ENCODE measurements at places on chromosomes 4 and X.

- no peak for ATAC-seq
Observed at GRCh38 chr4:116118221-116118620, 967.2 kb downstream of the TRAM1L1 start.

DNA sequence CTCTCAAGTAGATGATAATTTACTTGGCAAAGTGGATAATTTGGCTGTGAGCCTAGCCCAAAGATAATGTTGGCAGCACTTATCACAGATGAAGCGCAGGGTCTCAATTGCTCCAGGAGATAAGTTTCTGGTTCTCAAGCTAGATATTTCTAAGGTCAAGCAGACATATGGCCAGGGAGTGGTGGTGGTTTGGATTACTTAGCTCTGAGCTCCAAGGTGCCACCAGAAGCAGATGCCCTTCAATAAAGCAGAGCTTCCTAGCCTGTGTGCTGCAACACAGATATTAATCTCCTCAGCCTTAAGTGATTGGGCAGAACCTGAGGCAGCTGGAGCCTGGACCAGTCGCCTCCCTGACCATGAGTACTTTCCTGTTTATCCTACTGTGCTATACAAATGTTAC is 79.2 kb upstream of the NALF2 start:
- ATAC-seq: no peak

- ATAC-seq: no peak
Observed at GRCh38 chrX:125378205-125378604, 58.5 kb downstream of the TEX13C start.

- ATAC-seq: no peak
Observed at GRCh38 chrX:39750256-39750790, 347.4 kb downstream of the BCOR start.

DNA sequence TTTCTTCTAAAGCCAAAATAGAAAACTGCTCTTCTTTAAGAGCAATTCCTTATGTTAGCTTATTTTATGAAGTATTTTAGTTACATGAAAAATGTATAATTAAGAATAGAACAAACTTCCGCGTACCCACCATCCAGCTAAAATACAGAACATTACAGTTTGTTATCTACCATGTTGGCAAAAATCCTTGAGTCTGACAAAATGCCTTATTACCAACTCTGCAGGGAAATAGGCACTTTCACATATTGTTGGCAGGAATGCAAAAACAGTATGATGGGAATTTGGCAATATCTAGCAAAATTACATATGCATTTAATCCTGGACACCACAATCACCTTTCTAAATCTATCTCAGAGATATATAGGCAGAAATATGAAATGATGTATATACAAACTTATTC is 32.4 kb upstream of the SLAIN2 start:
- ATAC-seq: no peak

GRCh38 chr4:123591875-123592274 is 195.3 kb downstream of the SPRY1 start:
- no peak for ATAC-seq

- no peak for ATAC-seq
Observed at GRCh38 chrX:155864655-155865054, 16.5 kb upstream of the VAMP7 start.

- no peak for ATAC-seq
Observed at GRCh38 chr4:183808097-183808456, 97.0 kb upstream of the STOX2 start.

GRCh38 chrX:77060572-77060971 is 386.6 kb upstream of the FGF16 start:
- ATAC-seq: no peak

DNA sequence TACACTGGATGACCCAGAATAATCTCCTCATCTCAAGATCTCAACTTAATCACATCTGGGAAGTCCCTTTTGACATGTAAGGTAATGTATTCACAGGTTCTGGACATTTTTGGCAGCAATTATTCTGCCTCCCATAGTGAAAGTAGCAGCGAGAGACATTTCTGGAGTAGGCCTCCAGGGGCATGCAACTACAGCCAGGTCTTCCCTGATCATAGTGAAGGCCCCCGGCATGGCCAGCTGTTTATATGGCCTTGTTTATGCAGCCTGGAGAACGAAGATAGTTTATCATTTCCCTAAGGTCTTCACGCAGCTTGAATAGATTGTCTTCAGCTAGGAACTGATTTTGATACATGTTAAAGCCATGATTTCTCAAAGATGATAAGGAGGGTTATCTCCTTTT is 139.9 kb downstream of the RNF150 start:
- ATAC-seq: no peak

- ATAC-seq: no peak
Observed at GRCh38 chr4:85708468-85708867, 233.5 kb downstream of the ARHGAP24 start.

GRCh38 chrX:14015294-14015693 is 14.4 kb downstream of the GEMIN8 start:
- no peak for ATAC-seq

GRCh38 chr4:108965472-108966076 is 202.7 kb upstream of the ETNPPL start:
- ATAC-seq: no peak

DNA sequence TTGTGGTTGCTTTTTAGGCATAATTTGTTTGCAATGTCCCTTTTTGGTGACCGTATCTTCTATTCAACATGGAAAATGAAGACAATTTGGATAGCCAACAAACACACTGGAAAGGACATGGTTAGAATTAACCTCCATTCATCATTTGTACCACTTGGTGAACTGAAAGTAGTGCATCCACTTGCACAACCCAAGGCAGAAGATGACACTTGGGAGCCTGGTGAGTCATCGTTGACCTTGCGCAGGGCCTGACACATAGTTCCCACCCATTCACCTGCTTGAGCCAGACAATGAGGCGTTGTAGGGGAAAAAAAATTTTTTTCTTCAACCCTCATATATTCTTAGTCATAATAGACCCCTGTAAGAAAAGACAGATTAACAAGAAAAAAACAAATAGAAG is 32.4 kb downstream of the EGF start:
- peak; percentile 82 for ATAC-seq

GRCh38 chrX:771536-771935 is 140.9 kb downstream of the SHOX start:
- no peak for ATAC-seq

DNA sequence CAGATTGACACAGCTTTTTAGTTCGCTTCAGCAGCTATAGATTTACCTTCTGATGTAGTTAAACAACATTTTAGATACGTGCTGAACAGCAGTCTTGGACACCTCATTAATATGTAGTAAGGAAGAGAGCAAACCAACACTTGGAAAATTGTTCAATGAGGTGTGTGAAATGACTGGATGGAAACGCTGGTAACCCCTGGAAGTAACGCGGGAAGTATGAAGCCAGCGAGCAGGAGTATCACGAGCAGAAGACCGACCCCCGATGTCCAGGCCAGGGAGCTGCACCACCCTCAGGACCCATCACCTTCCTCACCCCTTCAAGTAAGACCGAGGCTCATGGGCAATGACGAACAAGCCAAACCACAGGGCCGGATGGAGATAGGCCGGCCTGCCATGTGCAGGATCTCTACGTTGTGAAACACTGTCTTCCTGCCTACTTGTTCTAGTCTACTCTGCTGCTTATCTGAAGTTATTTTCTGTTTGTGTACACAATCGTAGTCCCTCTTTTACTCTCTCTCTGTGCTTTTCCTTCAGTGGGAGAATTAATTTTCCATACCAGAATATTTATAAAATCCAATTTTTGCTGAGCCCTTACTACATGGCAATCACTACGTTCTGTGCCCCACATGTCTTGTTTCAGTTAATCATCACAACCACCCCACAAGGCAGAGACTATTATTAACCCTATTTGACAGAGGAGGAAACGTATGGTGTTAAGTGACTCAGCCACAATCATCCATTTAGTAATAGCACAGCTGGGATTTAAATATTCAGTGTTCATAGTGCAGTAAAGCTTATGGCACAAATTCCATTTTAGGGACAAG is 221.7 kb downstream of the APBB2 start:
- peak; percentile 77 for ATAC-seq

- ATAC-seq: no peak
Observed at GRCh38 chr4:54754394-54754793, 96.6 kb downstream of the KIT start.

- no peak for ATAC-seq
Observed at GRCh38 chr4:156347412-156348075, 393.9 kb upstream of the CTSO start.

GRCh38 chr4:19677211-19677610 is 574.5 kb upstream of the SLIT2 start:
- ATAC-seq: no peak

DNA sequence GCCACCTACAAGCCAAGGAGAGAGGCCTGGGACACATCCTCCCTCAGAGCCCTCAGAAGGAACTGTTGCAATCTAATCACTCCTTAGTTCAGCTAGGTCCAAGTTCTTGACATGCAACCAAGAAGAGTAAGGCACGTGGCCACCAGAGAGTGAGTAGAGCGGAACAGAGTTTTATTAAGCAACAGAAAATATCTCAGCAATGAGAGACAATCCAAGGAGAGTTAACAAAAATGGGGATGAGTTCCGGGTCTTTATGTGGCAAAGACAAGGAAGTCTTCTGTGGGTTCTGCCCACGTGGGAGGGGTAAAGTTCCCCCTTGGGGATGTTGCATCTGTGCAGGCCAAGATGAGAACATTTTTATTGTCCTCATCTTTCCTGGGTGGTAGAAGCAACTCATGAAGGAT is 38.5 kb upstream of the PROM1 start:
- no peak for ATAC-seq

GRCh38 chr4:118716304-118716703 is 31.1 kb downstream of the METTL14 start:
- ATAC-seq: no peak

DNA sequence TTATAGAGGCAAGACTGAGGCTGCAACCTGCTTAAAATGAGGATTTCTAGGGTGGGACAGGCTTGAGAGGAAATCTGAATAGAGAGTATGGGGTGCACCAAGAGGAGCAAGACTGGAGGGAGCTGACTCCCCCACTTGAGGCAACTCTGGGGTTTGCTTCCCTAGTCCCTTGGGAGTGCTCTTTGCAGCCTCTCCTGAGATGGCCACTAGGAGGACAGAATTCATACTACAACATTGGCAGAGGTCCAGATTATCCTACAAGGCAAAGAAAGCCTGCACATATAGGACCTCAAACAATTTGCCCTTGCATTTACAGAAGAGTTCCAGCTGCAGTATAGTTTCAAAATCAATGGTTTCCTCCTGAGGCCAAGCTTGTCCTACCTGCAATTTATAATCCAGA is 830.9 kb downstream of the TECRL start:
- no peak for ATAC-seq

- ATAC-seq: no peak
Observed at GRCh38 chrX:20499763-20500162, 233.1 kb upstream of the RPS6KA3 start.

GRCh38 chr4:89253311-89253710 is 54.3 kb downstream of the GPRIN3 start:
- ATAC-seq: no peak

DNA sequence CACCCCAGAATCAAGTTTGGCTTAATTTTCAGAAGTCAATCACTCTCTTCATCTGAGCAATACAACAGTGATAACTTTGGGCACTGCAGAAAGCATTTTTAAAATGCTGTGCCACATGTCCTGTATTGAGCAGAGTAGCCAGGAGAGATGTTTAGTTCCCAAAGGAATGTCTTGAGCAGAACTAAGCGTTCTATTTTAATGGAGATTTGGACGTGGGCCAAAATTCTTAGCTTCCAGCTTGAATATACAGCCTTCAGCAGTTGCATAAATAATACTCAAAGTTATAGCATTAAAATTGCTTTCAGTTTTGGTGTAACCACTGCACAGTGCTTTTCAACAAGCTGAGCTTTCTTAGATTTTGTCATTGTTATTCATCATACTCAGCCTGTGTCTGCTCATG is 679.2 kb downstream of the NLGN4X start:
- no peak for ATAC-seq

Measured in esophagus mucosa (tissue), 1 donor.